Glutamatergic neuron (in vitro differentiated cells): ENCODE measurements at places on chromosomes 7 and 10.

DNA sequence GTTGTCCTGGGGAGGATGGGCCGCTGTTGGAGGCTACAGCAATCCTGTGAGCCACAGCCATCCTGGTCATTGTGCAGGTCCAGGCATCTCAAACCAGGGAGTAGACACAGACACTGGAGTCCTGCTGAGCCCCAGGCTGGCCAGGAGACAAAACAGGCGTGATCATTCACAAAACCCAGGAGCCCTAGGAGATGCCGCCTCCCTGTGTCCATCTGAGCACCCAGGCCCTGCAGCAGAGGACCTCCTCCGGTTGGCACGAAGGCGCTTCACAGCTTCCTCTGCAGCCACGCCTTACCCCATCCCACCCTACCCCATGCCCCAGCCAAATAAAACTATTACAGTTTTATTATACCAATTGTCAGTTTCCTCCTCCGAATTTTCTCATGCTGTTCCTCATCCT is 183.6 kb downstream of the PLXNA4 start:
- no peak for DNase-seq

DNA sequence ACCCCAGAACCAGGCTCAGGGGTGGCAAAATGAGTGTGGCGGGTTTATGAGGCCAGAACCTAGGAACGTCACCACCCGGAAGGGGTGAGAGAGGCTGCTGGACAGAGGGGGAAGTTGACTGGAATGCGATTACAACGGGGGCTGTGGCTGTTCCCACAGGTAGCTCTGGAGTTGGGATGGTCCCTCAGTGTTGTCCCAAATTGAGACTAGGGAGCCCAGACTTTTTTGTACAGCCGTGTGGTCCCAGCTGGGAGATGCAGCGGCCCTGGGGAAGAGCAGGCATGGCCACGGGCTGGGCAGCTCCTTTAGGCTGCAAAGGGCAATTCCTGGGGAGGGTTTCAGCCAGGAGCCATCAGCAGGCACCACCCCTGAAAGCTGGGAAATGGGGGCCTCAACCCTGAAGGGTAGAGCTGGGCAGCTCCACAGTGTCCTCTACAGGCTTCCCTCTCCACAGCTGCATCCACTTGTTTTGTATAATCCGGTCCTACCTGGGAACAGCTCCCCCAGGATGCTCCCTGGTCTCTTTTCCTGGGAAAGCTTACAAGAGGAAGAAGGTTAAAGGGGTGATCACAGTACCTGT is 11.0 kb upstream of the GDF10 start:
- no peak for DNase-seq

GRCh38 chr7:36372156-36372555 is 17.5 kb upstream of the ANLN start:
- DNase-seq: no peak

DNA sequence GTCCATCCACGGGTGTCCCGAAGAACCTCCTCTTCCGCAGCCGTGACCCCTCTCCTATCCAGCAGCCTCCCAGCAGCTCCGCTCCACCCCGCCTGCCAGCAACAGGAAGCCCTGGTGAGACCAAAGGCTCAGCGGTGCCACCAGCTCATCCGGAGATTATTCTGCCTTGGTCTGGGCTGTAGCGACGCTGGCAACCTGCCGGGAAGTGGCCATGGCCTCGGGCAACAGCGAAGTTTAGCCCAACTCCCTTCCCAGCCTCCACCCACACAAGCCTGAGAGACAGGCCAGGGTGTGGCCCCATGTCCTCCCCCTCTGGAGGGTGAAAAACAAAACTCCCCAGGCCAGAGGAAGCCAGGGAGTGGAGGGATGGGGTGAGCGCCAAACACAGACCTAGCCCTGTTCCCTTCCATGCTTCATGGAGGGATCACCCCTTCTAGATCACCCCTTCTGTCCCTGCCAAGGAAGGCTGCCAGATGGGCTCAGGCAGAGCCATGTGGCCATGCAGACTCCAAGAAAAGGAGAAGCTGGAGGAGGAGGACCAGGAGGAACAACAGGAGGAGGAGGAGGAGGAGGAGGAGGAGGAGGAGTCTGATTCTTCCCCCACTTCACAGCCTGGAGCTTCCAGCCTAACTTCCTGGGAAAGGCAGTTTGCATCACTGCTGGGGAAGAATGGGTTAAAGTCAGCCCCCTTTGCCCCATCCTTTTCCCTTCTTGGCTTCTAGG is 918 bp downstream of the CALHM2 start:
- DNase-seq: no peak

- no peak for DNase-seq
Measured at GRCh38 chr10:124864421-124865193, 63.0 kb downstream of the ABRAXAS2 start.
